ENCODE measurements at places on chromosomes 5 and 9. TPM values are rescaled to one million over a fixed set of nuclear protein-coding genes. Genes with fewer than 3 reads are reported as not detected.

ARID3C gene
- polyA plus RNA-seq: not detected

GRCh38 chr5:127865273-127865672 lies 162.1 kb downstream of the CCDC192 start:
- DNase-seq: no peak
- H3K4me3 ChIP-seq: no peak overlapping the region
- H3K36me3 ChIP-seq: no peaks in the 10 kb centered on the region
- no peaks in the 10 kb centered on the region for H3K27me3 ChIP-seq

- H3K4me1 ChIP-seq: no peaks in the 10 kb centered on the region
- no peaks in the 10 kb centered on the region for H3K36me3 ChIP-seq
- H3K4me3 ChIP-seq: no peak overlapping the region
- H3K27ac ChIP-seq: no peak overlapping the region
Measured at GRCh38 chr9:122777935-122778627, 10.7 kb upstream of the OR5C1 start.

DNA sequence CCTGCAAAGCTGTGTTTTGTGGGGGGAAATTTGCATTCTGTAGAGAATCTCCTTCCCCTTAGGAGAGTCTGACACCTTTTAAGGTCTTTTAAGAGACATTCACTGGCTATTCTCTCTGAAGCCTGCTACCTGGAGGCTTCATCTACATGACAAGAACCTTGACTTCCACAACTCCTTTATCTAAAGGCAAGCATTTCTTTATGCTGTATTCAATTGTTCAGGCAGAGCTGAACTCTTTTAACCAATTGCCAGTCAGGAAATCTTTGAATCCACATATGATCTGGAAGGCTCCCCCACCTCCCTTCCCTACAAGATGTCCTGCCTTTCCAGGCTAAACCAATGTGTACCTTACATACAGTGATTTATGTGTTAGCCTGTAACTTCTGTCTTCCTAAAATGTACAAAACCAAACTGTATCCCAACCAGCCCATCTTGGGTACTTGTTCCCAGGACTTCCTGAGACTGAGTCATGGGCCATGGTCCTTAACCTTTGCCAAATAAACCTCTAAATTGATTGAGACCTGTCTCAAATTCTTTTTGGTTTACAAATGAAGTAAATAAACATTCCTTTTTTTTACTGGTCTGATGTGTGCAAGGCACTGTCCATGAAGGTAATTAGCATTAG lies 9.9 kb downstream of the C9orf85 start:
- H3K27ac ChIP-seq: no peak overlapping the region
- H3K4me1 ChIP-seq: no peaks in the 10 kb centered on the region
- no peaks in the 10 kb centered on the region for H3K27me3 ChIP-seq
- no peak for DNase-seq

GRCh38 chr5:100551183-100551582 lies 16.0 kb downstream of the FAM174A start:
- peaks cover 6% of the 10 kb centered on the region for H3K4me1 ChIP-seq
- H3K27ac ChIP-seq: no peak overlapping the region
- no peak overlapping the region for H3K4me3 ChIP-seq
- no peaks in the 10 kb centered on the region for H3K27me3 ChIP-seq
- no peaks in the 10 kb centered on the region for H3K36me3 ChIP-seq
- DNase-seq: no peak

DNA sequence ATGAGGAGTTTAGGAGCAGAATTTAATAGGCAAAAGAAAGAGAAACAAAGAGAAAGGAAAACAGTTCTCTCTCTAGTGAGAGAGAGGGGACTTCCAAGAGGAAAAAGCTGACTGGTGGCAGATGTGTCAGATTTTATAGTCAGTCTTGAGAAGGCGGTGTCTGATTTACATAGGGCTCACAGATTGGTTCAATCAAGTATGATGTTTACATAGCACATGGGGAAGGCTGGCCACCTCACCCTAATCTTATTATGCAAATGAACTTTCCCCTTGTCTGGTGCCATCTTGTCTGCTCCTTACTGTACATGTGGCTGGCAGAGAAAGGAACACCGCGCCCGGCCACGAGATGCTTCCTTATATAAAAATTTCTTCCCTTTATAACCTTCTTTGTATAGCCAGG lies 24.7 kb downstream of the UNC13B start:
- no peak overlapping the region for H3K27ac ChIP-seq
- no peaks in the 10 kb centered on the region for H3K36me3 ChIP-seq
- no peak overlapping the region for H3K4me3 ChIP-seq
- H3K4me1 ChIP-seq: no peaks in the 10 kb centered on the region

DNA sequence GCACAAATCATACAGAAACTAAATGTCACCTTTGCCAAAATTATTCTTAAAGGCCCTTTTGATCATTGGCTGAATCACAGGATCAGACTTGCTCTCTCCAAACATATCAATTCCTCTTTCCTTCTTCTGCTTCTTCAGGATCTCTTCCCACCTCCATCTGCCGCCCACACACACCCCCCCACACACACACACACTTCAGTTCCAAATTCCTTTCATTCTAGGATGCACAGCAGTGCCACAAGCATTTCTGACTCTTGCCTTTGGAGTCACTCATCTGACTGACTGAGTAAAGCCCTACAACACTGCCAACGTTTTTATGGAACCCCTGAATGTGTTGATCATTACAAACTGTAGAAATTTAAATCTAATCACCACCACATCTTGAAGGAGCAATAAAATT lies 22.9 kb downstream of the DNAH5 start:
- H3K27me3 ChIP-seq: no peaks in the 10 kb centered on the region
- no peak overlapping the region for H3K4me3 ChIP-seq
- DNase-seq: no peak

DNA sequence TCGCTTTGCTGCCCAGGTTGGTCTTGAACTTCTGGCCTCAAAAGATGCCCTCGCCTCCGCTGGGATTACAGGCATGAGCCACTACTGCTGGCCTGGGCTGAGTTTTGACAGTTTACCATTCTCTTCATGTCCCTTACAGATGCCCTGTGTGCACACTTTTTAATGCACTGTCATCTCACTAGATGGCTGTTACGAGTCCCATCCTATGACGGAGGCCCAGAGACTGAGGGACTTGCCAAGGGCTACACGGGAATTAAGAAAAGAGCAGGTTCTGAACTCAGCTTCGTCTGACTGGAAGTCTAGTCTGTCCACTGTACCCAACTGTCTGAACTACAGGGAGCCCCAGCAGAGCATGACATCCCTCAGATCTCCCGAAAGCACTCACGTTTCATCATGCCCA lies 63.9 kb downstream of the ARHGEF37 start:
- H3K4me1 ChIP-seq: peaks cover 6% of the 10 kb centered on the region
- DNase-seq: no peak
- no peak overlapping the region for H3K27ac ChIP-seq
- H3K36me3 ChIP-seq: no peaks in the 10 kb centered on the region

DNA sequence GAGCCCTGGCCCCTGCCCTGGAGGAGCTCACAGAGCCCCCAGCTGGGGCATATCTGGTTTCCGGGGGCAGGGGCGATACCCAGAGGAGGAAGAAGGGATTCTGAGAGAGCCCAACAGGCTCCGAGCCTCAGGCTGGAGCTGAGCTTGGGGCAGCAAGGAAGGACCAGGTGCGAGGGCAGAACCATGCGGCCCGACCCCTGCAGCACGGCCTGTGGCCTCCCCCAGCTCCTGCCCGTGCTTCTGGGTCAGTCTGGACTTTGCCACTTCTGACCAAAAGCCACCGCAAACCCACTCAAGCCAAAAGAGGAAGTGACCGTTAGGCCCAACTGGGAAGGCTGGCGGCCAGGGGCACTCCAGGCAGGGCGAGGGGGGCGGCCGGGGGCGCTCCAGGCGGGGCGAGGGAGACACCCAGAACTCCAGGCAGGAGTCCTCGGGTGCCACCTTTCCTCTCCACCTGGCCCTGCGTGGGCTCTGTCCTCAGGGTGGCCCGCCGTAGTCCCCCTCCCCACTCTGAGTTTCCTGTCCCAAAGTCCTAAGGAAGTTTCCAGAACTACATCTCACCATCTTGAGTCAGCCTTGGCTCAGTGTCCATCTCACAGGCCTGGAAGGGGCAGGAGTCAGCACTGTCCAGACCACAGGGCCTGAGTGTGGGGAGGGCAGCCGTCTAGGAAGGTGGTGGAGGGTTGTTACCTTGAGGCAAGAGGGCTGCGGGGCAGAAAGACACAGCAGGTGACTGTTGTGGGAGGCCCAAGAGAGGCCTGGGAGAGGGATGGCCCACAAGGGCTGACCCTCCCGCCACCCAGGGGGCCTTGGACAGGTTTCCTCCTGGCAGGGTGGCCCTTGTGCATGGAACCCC lies 946 bp upstream of the LTC4S start:
- H3K27me3 ChIP-seq: no peaks in the 10 kb centered on the region
- H3K4me1 ChIP-seq: peaks cover 25% of the 10 kb centered on the region
- no peak for DNase-seq
- H3K36me3 ChIP-seq: no peaks in the 10 kb centered on the region
- peak overlapping the region; percentile 15 for H3K27ac ChIP-seq

UIMC1 gene
- polyA plus RNA-seq: 16.7 TPM

CARTPT gene
- not detected for polyA plus RNA-seq

GRCh38 chr5:135027266-135027696 lies 6.7 kb downstream of the PITX1 start:
- H3K27me3 ChIP-seq: peaks cover 23% of the 10 kb centered on the region
- no peaks in the 10 kb centered on the region for H3K36me3 ChIP-seq
- no peak for DNase-seq
- H3K4me3 ChIP-seq: no peak overlapping the region
- H3K4me1 ChIP-seq: peaks cover 16% of the 10 kb centered on the region

DNA sequence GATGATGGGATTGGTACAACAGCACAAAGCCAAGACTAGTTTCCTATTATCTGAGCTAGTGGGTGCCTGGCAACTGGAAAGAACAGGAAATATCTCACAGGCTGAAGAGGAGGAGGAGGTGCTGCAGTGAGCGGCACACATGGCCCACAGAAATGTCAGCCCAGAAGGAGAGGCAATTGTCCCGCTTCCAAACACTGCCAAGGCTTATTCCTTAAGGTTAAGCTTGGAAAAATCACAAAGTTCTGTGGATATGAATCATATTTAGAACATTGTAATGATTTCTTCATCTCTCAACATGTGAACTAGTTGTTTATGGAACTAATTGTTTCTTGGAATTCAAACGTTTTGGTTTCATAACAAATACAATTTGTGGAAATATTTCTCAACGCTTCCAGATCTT lies 1019.5 kb upstream of the SEMA6A start:
- H3K4me1 ChIP-seq: no peaks in the 10 kb centered on the region
- no peak for DNase-seq
